ENCODE measurements at places on chromosomes 12 and 14. TPM values are rescaled to one million over a fixed set of nuclear protein-coding genes. Genes with fewer than 3 reads are reported as not detected.

DNA sequence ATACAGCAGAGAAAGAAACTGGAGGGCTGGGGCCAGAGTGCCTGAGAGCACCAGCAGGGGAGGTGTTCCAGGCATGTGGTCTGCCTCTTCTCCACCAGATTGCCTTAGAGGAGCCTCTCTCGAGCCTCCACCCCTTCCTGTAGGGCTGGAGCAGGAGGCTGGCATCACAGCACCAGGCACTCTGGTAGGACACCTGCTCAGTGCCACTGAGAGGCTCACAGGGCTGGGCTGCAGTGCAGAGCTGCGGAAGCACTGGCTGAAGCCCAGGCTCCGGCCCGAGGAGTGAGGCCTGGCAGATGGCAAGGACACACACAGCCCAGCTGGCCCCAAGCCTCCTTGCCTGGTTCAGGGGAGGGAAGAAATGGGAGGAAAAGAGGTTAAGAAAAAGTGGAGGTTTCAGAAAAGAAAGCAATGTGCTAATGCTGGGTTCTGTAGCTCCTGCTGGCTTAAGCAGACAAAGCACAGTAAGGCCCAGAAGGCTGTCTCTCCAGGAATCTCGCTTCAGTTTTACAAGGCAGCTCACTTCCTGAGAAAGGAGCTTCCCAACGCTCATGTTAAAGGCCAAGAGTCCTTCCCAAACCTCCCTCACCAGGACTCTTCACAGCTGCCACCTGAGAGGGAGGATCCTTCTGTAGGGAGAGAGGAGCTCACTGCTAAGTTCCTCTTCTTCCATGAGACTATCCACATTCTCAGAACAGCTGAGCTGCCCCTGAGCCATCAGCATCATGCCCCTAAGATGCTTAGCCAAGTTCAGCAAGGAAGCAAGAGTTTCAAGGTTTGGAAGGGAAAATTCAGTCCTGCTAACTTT, 23.8 kb downstream of the SPTB start:
- peaks cover 23% of the 10 kb centered on the region for H3K27me3 ChIP-seq
- no peak overlapping the region for H3K27ac ChIP-seq
- H3K4me3 ChIP-seq, result no peak overlapping the region

DNA sequence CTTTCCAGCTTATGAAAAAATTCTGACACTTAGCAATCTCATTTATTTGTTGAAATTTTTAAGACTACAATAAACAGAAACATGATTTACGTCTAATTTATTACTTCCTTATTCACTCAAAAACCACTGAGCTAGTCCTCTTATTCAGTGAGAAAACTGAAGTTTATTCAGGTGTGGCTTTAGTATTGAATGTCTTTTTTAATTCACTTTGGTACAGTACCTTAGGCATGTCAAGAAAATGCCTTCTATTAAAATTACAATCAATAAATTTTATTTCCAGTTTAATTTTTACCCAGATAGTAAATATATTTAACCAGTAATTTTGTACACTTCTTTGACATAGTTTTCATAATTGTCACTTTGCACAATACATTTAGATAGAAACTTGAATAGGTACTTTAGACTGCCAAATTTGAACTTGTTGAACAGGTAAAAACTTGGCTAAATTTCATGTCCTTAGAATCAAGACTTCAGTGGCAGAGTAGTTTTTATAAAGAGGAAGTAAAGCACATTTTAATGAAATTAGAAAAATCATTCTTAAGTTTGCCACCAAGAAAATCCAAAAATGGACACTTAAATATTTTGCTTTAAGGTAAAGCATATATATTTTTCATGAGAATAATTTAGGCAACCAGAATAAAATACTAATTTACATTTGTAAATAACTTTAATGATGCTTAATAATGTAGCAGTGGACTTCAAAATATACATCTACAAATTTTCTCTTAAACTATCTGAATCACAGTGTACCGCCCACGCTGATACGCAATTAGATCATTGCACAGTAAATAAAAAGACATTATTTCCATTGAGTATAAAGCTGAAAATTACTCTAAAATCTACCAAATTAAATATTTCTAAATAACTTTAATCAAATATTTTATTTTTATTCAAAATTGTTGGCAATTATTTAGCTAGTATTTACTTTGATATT, 159.1 kb downstream of the RASSF9 start:
- H3K27me3 ChIP-seq, result no peaks in the 10 kb centered on the region
- no peak overlapping the region for H3K4me3 ChIP-seq
- H3K36me3 ChIP-seq, result no peaks in the 10 kb centered on the region
- H3K4me1 ChIP-seq, result no peaks in the 10 kb centered on the region

DNA sequence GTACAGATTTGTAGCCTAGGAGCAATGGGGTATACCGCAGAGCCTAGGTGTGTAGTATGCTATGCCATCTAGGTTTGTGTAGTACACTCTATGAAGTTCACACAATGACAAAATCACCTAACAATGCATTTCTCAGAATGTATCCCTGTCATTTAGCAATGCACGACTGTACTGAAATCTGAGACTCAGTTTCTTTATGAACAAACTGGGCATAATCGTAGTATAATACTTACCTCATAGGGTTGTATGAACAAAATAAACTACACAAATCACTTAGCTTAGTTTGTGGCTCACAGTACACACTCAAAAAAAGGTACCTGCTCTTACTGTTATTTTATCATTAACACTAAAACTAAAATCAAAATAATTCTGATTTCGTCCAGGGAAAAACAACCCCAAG, 6.9 kb upstream of the PRKAG1 start:
- DNase-seq, result no peak
- H3K36me3 ChIP-seq, result peaks cover 54% of the 10 kb centered on the region
- no peak overlapping the region for H3K4me3 ChIP-seq
- H3K27ac ChIP-seq, result no peak overlapping the region

Gene SYNDIG1L
- not detected for polyA plus RNA-seq

DNA sequence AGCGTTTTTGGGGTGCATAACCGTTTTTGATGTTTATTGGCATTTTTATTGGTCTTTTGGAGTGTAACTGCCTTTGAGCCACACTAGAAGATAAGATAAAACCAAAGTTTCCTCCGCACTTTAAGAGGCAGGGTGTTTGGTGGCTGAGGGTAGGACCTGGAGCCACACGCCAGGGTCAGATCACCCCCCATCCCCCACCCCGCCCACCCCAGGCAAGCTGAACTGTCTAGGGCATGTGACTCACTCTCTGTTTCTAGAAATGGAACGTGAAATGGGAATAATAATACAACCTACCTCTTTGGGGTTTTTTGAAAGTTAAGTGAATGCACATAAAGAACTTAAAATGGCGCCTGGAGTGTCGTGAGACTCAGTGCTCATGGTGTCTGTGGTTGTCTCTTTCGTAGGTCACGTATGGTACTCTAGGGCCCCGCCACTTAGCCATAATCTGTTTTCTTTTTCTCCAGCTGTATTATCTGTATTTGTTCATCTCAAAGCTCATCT, 56.0 kb downstream of the PPP2R5C start:
- no peak overlapping the region for H3K27ac ChIP-seq
- H3K4me3 ChIP-seq, result no peak overlapping the region
- H3K36me3 ChIP-seq, result peaks cover 19% of the 10 kb centered on the region
- H3K4me1 ChIP-seq, result peaks cover 12% of the 10 kb centered on the region
- no peaks in the 10 kb centered on the region for H3K27me3 ChIP-seq
- no peak for DNase-seq

DNA sequence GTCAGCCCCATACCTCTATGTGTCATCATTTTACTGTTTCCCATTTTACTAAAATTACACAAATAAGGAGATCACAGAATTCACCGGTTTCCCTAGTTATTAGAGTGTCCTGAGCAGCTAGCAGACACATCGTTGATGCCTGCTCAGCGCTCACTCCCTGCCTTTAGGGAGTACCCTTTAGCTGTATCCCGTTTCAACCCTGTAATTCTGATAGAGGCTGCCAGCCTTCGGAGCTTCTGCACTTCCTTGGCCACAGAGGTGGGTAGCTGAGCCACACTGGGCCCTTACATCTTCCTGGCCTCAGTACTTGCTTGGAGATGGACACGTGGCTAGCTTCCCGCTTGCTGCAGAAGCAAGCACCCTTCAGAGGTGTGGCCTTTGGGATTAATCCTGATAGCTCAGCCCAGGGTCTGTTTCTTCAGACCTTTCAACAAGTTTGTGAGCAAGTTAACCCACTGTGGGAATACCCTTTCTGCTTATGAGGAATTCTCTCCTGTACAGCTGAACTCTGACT, 14.3 kb upstream of the FBXW8 start:
- no peak overlapping the region for H3K27ac ChIP-seq
- H3K4me1 ChIP-seq, result no peaks in the 10 kb centered on the region
- no peaks in the 10 kb centered on the region for H3K36me3 ChIP-seq
- H3K4me3 ChIP-seq, result no peak overlapping the region

Gene KRT71
- polyA plus RNA-seq, result not detected

- H3K4me1 ChIP-seq, result no peaks in the 10 kb centered on the region
- no peaks in the 10 kb centered on the region for H3K27me3 ChIP-seq
- no peak for DNase-seq
- H3K4me3 ChIP-seq, result no peak overlapping the region
- no peak overlapping the region for H3K27ac ChIP-seq
Measured at GRCh38 chr12:41264281-41264680, 76.2 kb downstream of the PDZRN4 start.

Gene TGM1
- 13.5 TPM for polyA plus RNA-seq

DNA sequence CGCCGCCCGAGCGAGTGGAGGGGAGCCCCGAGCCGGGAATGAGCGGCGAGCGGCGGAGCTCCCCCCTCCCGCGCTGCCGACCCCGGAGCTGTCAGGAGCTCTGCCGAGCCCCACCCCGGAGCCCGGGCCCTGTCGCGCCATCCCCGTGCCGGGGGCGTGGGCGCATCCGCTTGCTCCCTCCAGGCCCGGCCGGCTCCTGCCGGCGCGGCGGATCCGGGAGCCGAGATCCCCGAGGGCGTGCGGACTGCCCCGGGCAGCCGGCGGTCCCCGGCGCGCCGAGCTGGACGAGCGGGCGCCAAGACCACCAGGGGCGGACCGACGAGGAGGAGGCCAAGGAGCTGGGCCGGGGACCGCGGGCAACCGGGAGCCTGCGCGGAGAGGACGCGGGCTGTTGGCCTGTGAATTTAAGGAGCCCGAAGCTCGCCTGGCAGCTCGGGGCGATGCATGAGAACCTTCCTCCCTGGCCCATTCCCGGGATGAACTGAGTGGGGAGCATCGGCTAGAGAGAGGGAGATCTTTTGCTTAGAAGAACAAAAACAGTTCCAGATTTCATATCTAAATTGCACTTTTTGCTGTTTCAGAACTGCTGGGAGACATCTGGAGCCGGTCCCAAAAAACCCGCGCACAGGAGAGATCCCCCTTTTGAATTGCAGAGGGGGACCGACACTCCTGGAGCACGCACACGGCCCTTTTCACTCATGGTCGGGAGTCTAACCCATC, 2.0 kb downstream of the PTHLH start:
- DNase-seq, result no peak
- peak overlapping the region; percentile 99 for H3K27ac ChIP-seq

DNA sequence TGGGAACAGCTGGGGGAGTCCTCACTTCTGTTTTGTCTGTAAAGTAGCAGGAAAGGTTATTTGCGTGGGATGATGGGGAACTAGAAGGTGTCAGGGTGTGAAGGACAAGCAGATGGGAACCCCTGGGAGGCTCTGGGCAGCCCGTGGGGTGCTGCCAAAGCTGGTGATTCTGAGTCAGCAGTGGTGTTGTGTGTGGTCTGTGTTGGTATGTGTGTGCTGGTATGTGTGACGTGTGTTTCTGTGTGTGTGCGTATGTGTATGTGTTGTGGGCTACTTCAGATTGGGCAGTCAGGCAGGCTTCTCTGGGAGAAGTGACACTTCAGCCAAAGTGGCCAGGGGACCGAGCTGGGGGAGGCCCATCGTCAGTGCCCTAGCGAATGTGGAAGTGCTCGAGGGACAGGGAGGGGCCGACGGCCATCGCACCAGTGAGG, 15.3 kb upstream of the BDKRB2 start:
- H3K4me1 ChIP-seq, result no peaks in the 10 kb centered on the region
- no peak for DNase-seq
- H3K27ac ChIP-seq, result no peak overlapping the region
- peaks cover 25% of the 10 kb centered on the region for H3K27me3 ChIP-seq

DNA sequence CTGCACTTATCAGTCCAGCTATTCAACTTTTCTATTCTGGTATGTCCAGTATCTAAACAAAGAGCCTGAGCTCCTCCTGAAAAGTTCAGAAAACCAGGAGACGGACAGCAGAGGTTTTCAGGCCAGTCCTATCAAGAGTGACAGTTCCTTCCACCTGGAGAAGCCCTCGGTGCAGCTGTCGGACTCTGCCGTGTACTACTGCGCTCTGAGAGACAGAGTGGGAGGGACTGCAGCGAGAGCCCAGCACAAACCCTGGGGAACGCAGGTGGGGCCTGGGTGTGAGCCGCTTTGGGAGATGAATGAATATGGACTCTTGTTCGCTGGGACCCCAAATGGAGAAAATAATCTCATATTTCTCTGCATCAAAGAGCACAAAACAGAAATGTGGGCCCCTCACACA, 329.8 kb upstream of the OR4E1 start:
- H3K27ac ChIP-seq, result no peak overlapping the region
- no peaks in the 10 kb centered on the region for H3K27me3 ChIP-seq
- H3K36me3 ChIP-seq, result no peaks in the 10 kb centered on the region
- DNase-seq, result no peak
- no peaks in the 10 kb centered on the region for H3K4me1 ChIP-seq
- no peak overlapping the region for H3K4me3 ChIP-seq

- DNase-seq, result peak; percentile 17
- peaks cover 25% of the 10 kb centered on the region for H3K4me1 ChIP-seq
- no peaks in the 10 kb centered on the region for H3K36me3 ChIP-seq
- H3K4me3 ChIP-seq, result no peak overlapping the region
- H3K27ac ChIP-seq, result peak overlapping the region; percentile 69
Measured at GRCh38 chr12:26153421-26154154, 28.8 kb upstream of the BHLHE41 start.

DNA sequence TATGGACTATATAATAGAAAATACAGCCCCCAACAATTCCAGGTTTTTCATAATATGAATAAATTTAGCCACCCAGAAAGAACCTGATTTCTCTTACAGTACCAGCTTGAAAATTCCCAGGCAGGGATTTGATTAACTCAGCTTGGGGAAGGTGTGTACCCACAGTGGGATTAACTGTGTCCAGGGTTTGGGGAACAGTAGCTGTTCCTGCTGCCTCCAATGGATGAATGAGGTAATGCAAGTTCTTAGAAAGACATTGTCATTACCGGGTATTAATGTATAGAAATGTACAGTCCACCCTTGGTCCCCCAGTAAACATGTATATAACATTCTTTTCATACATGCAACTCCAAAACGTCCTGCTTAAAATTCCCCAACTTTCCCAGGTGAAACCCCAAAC, 115.6 kb downstream of the LRIG3 start:
- no peaks in the 10 kb centered on the region for H3K4me1 ChIP-seq
- H3K27me3 ChIP-seq, result no peaks in the 10 kb centered on the region
- no peaks in the 10 kb centered on the region for H3K36me3 ChIP-seq
- H3K4me3 ChIP-seq, result no peak overlapping the region

DNA sequence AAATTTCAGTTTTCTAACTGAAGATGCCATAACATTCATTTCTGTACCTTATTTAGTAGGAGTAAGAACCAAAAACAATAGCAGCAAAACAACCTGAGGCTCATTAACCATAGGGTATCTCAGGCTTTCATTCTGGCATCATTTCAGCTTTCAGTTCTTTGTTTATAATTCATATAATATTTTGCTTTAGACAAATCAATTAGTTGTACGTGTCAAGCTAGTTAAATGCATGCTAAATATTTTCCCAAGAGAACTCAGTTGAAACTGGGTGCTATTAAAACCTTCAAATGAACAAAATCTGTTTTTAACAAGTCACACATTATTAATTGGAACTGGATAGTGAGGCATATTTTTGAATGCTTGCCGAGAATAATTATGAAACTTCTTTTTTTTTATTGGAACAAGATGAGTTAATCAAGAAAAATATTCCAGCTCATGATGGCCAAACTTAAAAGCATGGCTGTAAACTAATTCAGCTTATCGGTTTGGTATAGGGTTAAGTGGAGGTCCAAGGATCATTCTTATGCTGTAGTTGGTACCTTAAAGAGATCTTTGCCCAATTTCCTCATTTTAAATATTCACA, 442.7 kb downstream of the BTG1 start:
- no peak overlapping the region for H3K4me3 ChIP-seq
- no peaks in the 10 kb centered on the region for H3K36me3 ChIP-seq
- H3K27me3 ChIP-seq, result no peaks in the 10 kb centered on the region
- no peak overlapping the region for H3K27ac ChIP-seq
- DNase-seq, result no peak
